Cerebellum (tissue), 4 donors: ENCODE measurements at places on chromosomes 2 and 18. TPM values are rescaled to one million over a fixed set of nuclear protein-coding genes. Genes with fewer than 3 reads are reported as not detected.

The WDFY1 gene
- 58.1 TPM for total RNA-seq

GRCh38 chr2:229416116-229416694 is 145.1 kb upstream of the PID1 start:
- no peak for DNase-seq

GRCh38 chr18:58054041-58054781 is 10.2 kb downstream of the NEDD4L start:
- no peak for DNase-seq

GRCh38 chr2:211055438-211055837 is 499.0 kb downstream of the CPS1 start:
- DNase-seq = no peak

The FAM237A gene
- not detected for total RNA-seq

DNA sequence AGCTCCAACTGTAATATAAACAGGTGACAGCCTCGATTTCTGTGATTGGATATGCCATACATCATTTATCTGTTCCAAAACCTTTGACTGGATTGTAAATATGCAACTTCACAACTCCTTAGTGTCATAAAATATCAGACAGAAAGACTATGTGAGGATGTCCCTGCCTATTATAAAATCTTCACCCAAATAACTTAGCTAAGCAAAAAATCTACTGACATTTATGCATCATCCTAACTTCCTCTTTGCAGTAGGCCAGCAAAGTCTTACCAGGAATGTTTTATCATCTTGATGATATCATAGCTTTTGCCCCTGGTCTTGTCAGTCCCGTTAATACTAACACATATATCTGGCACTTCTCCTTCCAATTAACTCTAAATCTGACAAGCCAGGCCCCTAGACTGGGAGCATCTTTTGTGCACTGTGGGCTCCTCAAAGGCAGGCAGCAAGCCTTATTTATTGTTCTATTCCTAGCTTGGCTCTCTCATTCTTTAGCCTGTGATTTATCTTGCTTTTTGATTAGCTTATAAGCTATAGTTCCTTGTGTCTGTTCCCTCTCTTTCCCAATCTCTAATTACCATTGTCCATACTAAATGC is 356.5 kb upstream of the HNMT start:
- DNase-seq = no peak

GRCh38 chr18:377088-377487 is 109.2 kb upstream of the THOC1 start:
- DNase-seq = no peak

The EML6 gene
- 23.0 TPM for total RNA-seq

DNA sequence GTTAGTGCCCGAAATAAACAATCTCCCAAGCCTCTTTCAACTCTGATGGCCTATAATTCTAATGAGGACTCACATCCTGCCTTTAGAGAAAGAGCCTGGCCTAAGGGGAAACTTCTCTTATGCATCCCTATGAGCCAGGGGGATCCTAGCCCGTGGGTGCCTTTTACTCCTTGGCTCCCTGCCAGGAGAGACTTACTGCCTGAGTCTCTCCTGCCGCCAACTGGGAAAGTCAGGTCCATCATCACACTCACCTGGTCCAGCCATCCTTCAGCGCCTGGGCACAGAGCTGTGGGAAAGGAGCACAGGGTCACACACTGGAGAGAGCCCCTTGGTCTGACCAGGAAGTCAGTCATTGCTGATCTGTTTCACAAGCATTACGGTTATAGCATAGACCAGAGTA is 24.1 kb downstream of the ENOSF1 start:
- no peak for DNase-seq

The PSMA8 gene
- not detected for total RNA-seq

The MAP3K19 gene
- total RNA-seq = 3.1 TPM

The CXCR1 gene
- total RNA-seq = not detected

The UGT1A7 gene
- not detected for total RNA-seq

- DNase-seq = no peak
Observed at GRCh38 chr2:24435391-24436316, 55.4 kb upstream of the NCOA1 start.

GRCh38 chr2:215727507-215728503 is 285.5 kb downstream of the MREG start:
- DNase-seq = no peak

DNA sequence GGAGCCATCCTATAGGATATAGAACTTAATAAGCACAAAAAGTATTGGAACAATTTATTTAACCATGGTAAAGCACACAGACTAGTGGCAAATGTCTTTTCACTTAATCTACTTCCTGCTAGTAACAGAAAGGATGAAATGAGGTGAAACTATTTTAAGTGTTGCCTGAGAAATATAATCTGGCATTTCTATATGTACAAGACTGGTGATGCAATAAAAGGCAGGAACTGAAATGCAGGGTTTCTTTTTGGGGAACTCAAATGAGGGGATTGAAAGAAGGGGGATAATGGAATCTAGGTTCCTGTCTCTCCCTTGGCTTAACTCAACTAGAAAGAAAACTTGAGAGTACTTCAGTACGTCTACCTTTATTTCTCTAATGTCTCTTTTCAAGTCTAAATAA is 122.3 kb downstream of the MEMO1 start:
- DNase-seq = no peak

DNA sequence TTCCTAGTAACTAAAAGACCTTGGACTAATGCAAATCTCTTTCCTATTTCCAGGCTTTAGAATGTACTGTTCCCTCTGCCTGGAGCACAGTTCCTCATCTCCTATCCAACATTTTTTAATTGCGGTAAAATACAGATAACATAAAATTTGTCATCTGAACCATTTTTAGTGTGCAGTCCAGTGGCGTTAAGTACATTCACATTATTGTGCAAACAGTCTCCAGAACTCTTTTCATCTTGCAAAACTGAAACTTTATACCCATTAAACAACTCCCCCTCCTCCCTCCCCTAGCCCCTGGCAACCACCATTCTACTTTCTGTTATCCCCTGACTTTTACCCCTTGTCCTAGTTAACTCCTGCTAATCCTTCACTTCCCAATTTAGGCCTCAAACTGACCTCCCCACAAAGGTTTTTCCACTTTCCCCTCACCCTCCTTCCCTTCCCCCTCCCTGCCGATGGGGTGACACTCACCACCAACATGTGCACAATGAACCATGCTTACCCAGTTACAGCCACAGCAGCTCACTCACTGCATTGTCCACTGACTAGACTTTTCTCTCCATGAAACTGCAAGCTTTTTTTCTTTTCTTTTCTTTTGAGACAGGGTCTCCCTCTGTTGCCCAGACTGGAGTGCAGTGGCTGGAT is 54.8 kb downstream of the KIAA2012 start:
- DNase-seq = no peak

The ASAP2 gene
- total RNA-seq = 61.2 TPM

- no peak for DNase-seq
Observed at GRCh38 chr18:5770176-5770575, 125.1 kb downstream of the TMEM200C start.

- DNase-seq = no peak
Observed at GRCh38 chr2:157929871-157930667, 53.9 kb upstream of the ACVR1 start.

DNA sequence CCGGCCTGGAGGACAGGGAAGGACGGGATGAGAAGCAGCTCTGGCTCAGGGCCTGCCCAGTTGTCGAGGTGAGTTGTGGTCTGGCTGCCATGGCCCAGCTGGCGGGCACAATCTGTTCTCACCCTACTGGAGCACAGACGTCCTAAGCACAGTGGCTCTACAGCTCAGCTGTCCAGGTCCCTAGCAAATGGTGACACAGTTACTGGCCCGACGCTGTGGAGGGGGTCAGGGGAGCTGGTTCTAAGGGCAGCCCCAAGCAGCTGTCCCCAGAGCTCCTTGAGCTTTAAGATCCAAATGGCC is 32.9 kb downstream of the KCNK3 start:
- DNase-seq = no peak

The LTBP1 gene
- total RNA-seq = 8.6 TPM

DNA sequence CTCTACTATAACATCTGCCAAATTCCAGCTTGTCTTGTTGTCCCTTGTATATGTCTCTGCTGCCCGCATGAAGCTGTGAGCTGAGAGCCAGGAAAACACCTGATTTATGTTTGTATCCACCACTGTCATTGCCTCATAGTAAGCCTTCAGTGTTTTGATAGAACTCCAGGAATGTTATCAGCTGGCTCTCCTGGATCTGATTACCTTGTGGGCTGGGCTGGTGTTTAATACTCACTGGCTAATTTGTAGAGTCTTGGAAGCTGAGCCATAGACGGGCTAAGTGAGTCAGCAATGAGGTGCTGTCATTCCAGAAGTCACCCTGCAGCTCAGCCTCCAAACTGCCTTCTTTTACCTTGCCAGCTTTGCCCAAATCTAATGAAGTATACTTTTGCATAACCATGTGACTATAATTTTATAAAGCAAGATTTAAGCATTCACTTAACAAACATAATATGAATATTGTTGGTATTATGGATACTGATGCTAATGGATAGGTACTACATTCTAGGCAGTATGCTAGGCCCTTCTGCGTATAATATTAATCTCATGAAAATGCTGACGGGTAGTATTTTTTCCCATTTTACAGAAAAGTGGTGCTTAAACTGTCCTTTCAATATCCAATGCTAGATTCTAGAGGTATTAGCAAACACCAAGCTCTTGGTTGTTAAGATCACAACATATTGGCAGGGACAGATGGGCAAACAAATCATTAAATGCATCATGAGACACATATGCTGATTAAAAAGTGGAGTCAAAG is 62.7 kb upstream of the GATA6 start:
- no peak for DNase-seq

DNA sequence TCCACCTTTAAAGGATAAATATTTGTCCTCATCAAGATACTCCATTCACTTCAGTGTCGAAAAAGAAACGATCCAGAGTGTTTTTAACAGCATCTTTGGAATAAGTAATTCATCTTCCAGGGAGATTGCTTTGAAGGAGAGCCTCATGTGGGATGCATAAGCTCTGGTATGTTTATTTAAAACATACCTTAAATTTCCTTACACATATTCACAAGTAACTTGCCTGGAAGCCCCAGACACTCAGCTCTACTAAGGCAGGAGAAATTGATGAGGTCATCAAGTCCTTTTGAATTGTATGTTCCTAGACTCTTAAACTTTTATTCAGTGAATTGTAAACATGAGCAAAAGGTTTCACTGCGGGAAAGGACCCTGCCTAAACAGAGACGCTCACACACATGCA is 103.0 kb downstream of the CDK15 start:
- DNase-seq = no peak

- DNase-seq = no peak
Observed at GRCh38 chr2:221533299-221533698, 38.8 kb downstream of the EPHA4 start.

DNA sequence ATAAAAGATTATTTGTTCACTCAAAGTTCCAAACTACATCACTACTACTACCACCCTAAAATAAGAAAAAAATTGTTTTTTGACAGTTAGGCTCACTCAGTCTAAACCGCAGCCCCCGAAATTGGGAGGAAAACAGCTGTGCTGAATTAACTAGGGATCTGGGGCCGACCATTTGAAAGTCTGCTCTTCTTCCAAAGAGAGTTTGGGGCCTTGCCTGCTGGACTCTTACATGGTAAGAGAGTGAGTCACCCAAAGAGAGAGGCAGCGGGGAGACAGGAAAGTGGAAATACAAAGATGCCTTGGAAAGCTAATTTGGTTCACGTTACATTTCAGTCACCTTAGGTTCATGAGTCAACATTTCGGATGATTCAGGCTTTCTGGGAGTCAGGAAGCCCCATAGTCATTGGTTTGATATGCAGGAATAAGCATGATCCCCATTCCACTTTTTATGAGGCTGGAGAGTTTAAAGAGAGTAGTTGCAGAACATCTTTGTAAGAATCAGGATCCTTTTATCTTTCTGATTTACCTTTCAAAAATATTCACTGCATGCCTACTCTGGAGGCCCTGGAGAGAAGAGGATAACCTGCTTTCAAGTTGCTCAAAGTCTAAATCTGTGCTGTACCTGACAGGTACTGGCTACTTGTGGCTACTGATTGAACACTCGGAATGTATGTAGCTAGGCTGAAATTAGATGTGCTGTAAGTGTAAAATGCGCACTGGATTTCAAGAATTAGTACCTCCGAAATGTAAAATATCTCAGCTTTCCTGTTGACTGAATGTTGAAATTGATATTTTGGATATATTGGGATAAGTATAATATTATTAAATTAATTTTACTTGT is 995 bp upstream of the RTN4 start:
- DNase-seq = no peak

DNA sequence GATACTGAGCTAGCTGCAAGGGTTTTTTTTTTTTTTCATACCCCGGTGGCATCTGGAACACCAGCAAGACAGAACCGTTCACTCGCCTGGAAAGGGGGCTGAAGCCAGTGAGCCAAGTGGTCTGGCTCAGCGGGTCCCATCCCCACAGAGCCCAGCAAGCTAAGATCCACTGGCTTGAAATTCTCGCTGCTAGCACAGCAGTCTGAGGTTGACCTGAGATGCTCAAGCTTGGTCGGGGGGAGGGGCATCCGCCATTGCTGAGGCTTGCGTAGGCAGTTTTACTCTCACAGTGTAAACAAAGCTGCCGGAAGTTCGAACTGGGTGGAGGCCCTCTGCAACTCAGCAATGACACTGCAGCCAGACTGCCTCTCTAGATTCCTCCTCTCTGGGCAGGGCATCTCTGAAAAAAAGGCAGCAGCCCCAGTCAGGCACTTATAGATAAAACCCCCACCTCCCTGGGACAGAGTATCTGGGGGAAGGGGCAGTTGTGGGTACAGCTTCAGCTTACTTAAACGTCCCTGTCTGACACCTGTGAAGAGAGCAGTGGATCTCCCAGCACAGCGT is 5.1 kb upstream of the MIB1 start:
- DNase-seq = no peak

The SOX11 gene
- total RNA-seq = 146 TPM

GRCh38 chr2:120667981-120668380 is 67.7 kb upstream of the GLI2 start:
- DNase-seq = no peak
